A549 treated with CpdA at 1 μM for 4 hours (cell line): ENCODE measurements at places on chromosomes 5 and 9. TPM values are rescaled to one million over a fixed set of nuclear protein-coding genes. Genes with fewer than 3 reads are reported as not detected.

SPDL1 gene
- 74.6 to 125 TPM (median 81.8 TPM) in 5 replicates for total RNA-seq

SAXO1 gene
- total RNA-seq, result not detected in 5 replicates

ANKRD34B gene
- total RNA-seq, result 0.07 to 0.13 TPM (median 0.12 TPM) in 3 of 5 replicates, not detected in the others

SPATA31E1 gene
- total RNA-seq, result 0.01 to 0.03 TPM in 2 of 5 replicates, not detected in the others

STKLD1 gene
- total RNA-seq, result 0.23 to 1.4 TPM (median 0.81 TPM) in 5 replicates

GRIN3A gene
- total RNA-seq, result not detected in 5 replicates

CCDC192 gene
- total RNA-seq, result not detected in 5 replicates

ZBED3 gene
- 2.5 to 3.4 TPM (median 3.4 TPM) in 5 replicates for total RNA-seq

RUSC2 gene
- total RNA-seq, result 19.9 to 25.4 TPM (median 22.4 TPM) in 5 replicates

NEUROG1 gene
- total RNA-seq, result not detected in 5 replicates

ARRDC3 gene
- total RNA-seq, result 9.4 to 21.2 TPM (median 14.8 TPM) in 5 replicates

SIL1 gene
- total RNA-seq, result 24.5 to 27.2 TPM (median 26.5 TPM) in 5 replicates

GKAP1 gene
- 4.5 to 6.4 TPM (median 5.5 TPM) in 5 replicates for total RNA-seq

TAS2R1 gene
- not detected in 5 replicates for total RNA-seq

FAF2 gene
- 47.0 to 54.0 TPM (median 47.9 TPM) in 5 replicates for total RNA-seq

HTR4 gene
- total RNA-seq, result not detected in 5 replicates

ZNF483 gene
- total RNA-seq, result 0.53 to 0.85 TPM (median 0.69 TPM) in 5 replicates

SLC25A48 gene
- 0.13 to 0.17 TPM in 2 of 5 replicates, not detected in the others for total RNA-seq

VCAN gene
- total RNA-seq, result 11.5 to 23.4 TPM (median 13.8 TPM) in 5 replicates

SVEP1 gene
- 1.3 to 1.9 TPM (median 1.5 TPM) in 5 replicates for total RNA-seq

INSL4 gene
- total RNA-seq, result 15.5 to 17.9 TPM (median 16.0 TPM) in 5 replicates

CHMP5 gene
- total RNA-seq, result 72.5 to 90.6 TPM (median 83.3 TPM) in 5 replicates

ACOT12 gene
- 0.08 TPM in 1 of 5 replicates, not detected in the others for total RNA-seq

SPATA9 gene
- total RNA-seq, result 0.09 TPM in 1 of 5 replicates, not detected in the others
